ENCODE measurements at places on chromosomes 7 and 10. TPM values are rescaled to one million over a fixed set of nuclear protein-coding genes. Genes with fewer than 3 reads are reported as not detected.

Gene NEURL1
- 1.0 TPM for total RNA-seq

Gene ASB4
- total RNA-seq, result 0.29 TPM

Gene TMEM26
- 3.8 TPM for total RNA-seq

- DNase-seq, result no peak
- H3K36me3 ChIP-seq, result no peaks in the 10 kb centered on the region
- H3K27ac ChIP-seq, result no peak overlapping the region
- H3K27me3 ChIP-seq, result no peaks in the 10 kb centered on the region
Measured at GRCh38 chr10:130763491-130763890, 548.0 kb downstream of the TCERG1L start.

- H3K4me1 ChIP-seq, result no peaks in the 10 kb centered on the region
- H3K4me3 ChIP-seq, result no peak overlapping the region
- no peaks in the 10 kb centered on the region for H3K36me3 ChIP-seq
- no peak overlapping the region for H3K27ac ChIP-seq
Measured at GRCh38 chr10:26199841-26200240, 16.7 kb upstream of the GAD2 start.

- H3K4me3 ChIP-seq, result no peak overlapping the region
- H3K4me1 ChIP-seq, result no peaks in the 10 kb centered on the region
- no peaks in the 10 kb centered on the region for H3K36me3 ChIP-seq
- no peaks in the 10 kb centered on the region for H3K27me3 ChIP-seq
Measured at GRCh38 chr7:38673795-38674194, 42.6 kb upstream of the AMPH start.

DNA sequence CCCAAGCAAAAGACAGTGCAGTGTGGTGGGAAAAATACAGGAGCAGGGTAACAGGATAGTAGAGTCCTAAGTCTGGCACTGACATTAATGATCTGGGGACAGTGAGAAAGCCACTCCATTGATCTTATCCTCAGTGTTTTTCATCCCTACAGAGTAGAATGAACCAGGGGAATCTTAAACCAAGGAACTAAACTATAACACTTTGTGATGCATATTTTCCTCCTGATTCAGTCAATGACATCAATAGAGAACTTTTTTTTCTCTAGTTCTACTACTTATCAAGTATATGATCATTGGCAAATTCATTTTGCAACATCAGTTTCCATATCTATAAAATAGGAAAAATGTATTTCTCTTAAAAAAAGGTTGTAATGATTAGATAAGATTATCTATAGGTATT lies 151.1 kb downstream of the TMEM26 start:
- H3K4me1 ChIP-seq, result no peaks in the 10 kb centered on the region
- no peaks in the 10 kb centered on the region for H3K36me3 ChIP-seq
- no peak overlapping the region for H3K4me3 ChIP-seq
- no peaks in the 10 kb centered on the region for H3K27me3 ChIP-seq
- no peak overlapping the region for H3K27ac ChIP-seq

DNA sequence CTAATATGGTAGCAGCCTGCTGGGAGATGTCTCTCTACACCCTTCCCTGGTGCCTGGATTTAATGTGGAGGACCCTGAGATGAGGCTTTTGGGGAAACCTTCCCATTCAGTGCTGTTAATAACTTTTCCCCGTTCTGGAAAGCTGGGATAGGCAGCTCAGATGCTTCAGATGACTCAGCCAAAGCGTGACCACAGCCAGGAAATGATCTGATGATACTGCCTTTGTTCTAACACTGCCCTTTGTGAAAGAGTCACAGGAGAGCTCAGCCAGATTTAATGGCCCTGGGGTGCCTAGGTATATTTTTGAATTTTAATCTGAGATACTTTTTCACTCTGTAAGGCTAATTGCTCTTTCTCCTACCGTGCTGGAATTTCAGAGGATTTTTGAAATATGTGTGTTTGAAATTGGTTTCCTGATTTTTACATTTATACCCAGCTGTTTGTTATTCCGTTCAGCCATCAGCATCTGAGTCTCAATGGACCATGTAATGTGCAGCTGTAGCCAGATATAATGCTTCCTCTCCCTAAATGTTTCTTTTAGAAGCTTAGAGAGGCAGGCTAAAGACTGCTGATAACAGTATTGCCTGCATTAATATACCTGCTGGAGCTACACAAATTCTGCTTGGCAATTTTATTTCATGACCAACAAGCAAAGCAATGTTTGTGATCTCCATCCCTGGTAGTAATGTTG lies 17.8 kb downstream of the CELF2 start:
- no peak overlapping the region for H3K27ac ChIP-seq
- H3K4me3 ChIP-seq, result no peak overlapping the region
- H3K36me3 ChIP-seq, result no peaks in the 10 kb centered on the region
- H3K27me3 ChIP-seq, result no peaks in the 10 kb centered on the region

DNA sequence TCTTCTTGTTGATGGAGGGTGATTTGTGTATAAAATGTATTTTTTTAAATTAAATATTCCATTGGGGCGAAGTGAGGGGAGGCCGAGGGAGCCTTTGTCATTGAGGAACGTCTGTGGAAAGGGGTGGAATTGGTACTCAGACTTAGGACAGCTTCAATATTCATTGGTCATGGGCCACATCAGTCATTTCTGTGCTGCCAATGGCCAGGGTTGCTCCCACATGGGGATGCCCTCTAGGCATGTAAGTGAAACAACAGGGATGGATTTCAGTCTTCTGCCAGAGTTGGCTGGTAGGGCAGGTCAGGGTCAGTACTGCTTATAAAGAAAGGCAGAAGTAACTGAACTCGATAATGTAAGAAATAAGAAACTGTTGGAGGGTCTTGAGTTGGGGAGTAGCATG lies 47.2 kb downstream of the NEURL1 start:
- H3K4me3 ChIP-seq, result no peak overlapping the region
- no peaks in the 10 kb centered on the region for H3K36me3 ChIP-seq
- H3K4me1 ChIP-seq, result no peaks in the 10 kb centered on the region
- no peaks in the 10 kb centered on the region for H3K27me3 ChIP-seq

- no peak overlapping the region for H3K27ac ChIP-seq
- H3K4me3 ChIP-seq, result no peak overlapping the region
- H3K36me3 ChIP-seq, result no peaks in the 10 kb centered on the region
- no peak for DNase-seq
- no peaks in the 10 kb centered on the region for H3K4me1 ChIP-seq
Measured at GRCh38 chr7:158706710-158707590, 2.3 kb upstream of the NCAPG2 start.

- no peaks in the 10 kb centered on the region for H3K36me3 ChIP-seq
- no peaks in the 10 kb centered on the region for H3K27me3 ChIP-seq
- H3K27ac ChIP-seq, result peak overlapping the region; percentile 26
- peaks cover 4% of the 10 kb centered on the region for H3K4me1 ChIP-seq
Measured at GRCh38 chr10:133350283-133350949, 3.2 kb downstream of the PRAP1 start.

All from right lobe of liver (tissue), 6 donors.